ENCODE measurements at places on chromosomes 16 and 17. TPM values are rescaled to one million over a fixed set of nuclear protein-coding genes. Genes with fewer than 3 reads are reported as not detected.

THOC6 gene
- total RNA-seq: 37.2 TPM

PGS1 gene
- 25.2 TPM for total RNA-seq

SMPD3 gene
- total RNA-seq: 0.05 TPM

TLCD3B gene
- 0.34 TPM for total RNA-seq

DPEP2 gene
- not detected for total RNA-seq

NPB gene
- total RNA-seq: 0.54 TPM

ZNF385C gene
- total RNA-seq: not detected

All from mammary microvascular endothelial cell (primary cell).